NCI-H2081 (cell line): ENCODE measurements at places on chromosomes 12 and 14.
A peak's percentile ranks its signal among the peaks of the same experiment; 100 is the strongest.

- DNase-seq, result no peak
Measured at GRCh38 chr12:42145197-42145549, 499 bp upstream of the GXYLT1 start.

DNA sequence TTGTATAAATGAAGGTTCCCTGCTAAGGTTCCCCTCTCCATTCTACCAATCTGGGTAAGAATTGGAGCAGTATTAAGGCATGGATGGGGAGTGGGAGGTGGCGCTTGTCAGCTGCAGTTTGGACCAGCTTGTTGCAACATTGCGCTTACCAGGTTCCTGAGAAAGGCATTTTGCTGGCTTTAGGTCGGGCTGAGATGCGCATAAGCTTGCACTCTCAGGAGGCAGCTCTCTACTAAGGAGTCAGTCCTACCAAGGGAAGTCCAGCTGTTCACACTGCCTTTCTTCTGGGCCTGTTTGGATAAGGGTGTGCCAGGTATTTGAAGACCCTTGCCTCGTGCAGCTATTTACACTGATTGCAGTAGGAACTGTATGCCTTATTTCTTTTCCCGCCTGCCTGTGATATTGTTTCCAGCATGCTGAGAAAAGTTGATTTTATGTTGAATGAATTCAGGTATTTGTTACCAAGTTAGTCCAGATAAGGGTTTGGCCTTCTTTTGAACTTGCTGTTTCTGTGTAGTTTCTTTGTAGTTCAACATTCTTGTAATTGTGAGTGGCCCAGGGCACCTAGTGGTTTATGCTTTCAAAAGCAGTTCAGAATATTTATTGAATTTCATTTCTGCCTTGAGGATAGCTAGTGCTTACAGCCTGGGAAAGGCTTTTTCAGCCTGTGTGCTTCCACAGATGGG, 2.6 kb downstream of the MLEC start:
- no peak for DNase-seq

- DNase-seq, result no peak
Measured at GRCh38 chr12:49887536-49888401, 15.9 kb downstream of the FAIM2 start.

DNA sequence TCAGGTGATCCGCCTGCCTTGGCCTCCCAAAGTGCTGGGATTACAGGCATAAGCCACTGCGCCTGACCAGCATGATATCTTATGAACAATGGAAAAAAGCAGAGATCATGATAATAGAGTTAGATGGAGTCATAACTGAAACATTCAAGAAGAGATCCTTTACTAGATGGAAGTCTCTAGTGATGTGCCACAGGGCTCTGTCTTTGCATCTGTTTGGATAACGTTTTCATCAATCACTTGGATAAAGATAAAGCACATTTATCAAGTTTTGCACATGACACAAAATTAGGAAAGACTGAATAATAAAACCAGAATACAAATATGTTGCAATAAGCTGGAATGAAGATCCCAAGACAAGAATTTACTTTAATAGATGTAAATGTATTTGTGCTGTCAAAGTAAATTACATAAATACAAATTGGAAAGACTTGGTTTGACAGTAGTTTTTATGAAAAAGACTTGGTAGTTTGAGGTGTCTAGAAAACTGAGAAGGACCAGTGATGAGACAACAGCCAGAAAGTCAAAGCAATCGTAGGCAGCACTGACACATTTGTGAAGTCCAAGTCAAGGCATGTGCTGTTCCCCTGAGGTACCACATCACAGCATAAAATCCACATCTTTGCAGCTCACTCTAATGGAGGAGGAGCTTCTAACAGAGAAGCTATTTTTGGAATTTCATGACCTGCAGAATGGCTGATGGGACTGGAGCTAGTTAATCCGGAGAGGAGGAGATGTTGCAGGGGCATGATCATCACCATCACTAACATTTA, 28.5 kb downstream of the GPRC5A start:
- no peak for DNase-seq

DNA sequence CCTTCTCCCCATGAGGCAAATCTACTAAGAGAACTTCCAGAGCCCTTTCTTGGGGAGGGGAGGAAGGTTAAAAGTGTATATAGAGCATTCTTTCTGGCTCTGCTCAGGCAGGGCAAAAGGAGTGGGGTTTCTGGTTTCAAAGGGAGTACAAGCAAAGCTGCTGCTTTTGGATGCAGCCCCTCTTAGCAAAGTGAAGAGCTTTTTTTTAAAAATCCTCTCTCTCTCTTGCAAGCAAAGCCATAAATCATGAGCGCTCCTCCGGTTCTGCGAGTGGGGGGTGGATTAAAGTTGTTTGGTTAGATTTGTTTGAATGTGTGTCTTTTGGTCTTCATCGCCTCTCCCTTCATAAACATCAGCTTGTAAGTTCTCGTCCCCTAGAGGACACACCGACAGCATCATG, 546.6 kb upstream of the TBX3 start:
- no peak for DNase-seq

GRCh38 chr12:77821699-77822203, 8.9 kb upstream of the NAV3 start:
- no peak for DNase-seq

GRCh38 chr12:19894050-19894449, 454.8 kb downstream of the AEBP2 start:
- no peak for DNase-seq

DNA sequence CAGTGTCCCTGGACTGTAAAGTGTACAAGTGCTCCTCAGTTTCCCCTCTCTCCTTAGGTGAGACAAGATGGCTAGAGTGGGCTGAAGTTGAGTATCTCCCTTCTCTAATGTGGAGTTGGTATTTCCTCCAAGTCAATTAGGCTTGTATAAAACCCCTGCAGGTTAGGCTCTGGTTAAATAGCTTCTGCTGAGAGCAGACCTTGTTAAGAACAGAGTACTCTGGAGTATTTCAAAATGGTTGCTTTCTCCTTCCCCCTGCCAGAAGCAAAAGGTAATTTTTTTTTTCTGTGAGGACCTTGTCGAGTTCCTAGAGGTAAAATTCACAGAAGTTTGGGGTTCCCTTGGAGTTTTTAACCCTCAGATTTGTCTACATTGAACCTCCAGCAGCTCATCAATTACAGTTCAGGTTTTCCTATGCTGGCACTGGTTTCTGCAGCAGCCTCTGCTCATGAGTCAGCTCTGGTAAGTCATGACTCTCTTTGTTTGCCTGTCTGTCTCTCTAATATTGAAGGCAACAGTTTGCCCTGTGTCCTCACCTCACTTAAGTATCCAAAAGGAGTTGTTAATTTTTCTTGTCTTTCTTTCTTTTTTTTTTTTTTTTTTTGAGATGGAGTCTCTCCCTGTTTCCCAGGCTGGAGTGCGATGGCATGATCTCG, 27.8 kb upstream of the GLIPR1 start:
- DNase-seq, result no peak

DNA sequence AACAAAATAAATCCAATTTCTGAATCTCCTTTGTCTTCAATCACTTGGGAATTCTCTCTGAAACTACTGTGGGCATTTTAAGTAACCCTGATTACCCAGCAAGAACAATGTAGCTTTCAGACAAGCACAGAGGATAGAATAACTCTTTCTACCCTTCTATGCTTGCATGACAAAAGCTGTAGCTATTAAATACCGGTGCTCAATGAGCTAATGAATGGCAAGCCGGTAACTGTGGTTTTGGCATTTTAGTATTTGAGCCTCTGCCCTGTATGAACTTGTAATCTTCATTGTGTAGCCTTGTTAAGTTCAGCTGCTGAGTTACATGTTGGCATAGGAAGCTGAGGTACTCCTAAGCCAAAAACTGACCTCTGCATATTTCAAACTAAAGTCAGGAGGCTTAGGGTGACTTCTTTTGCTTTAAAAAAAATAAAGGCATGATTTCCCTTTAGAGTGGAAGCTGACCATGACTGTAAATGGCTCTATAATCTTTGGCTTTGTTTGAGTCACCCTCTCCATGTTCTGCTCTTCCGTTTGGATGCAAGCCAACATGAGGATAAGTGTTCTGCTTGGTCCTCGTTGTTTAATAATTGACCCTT, 171.0 kb upstream of the HIF1A start:
- DNase-seq, result no peak

GRCh38 chr12:95548056-95548538, 3.2 kb downstream of the USP44 start:
- DNase-seq, result peak; percentile 6
